ENCODE measurements at places on chromosomes 6 and 20. TPM values are rescaled to one million over a fixed set of nuclear protein-coding genes. Genes with fewer than 3 reads are reported as not detected.

ZNF311 gene
- not detected for total RNA-seq

SYTL3 gene
- 5.6 TPM for total RNA-seq

MYBL2 gene
- total RNA-seq = not detected

PARD6B gene
- 5.9 TPM for total RNA-seq

SLC2A10 gene
- total RNA-seq = 5.6 TPM

LY6G6C gene
- total RNA-seq = not detected

MYB gene
- 0.16 TPM for total RNA-seq
